ENCODE measurements at places on chromosomes 2 and 18.

DNA sequence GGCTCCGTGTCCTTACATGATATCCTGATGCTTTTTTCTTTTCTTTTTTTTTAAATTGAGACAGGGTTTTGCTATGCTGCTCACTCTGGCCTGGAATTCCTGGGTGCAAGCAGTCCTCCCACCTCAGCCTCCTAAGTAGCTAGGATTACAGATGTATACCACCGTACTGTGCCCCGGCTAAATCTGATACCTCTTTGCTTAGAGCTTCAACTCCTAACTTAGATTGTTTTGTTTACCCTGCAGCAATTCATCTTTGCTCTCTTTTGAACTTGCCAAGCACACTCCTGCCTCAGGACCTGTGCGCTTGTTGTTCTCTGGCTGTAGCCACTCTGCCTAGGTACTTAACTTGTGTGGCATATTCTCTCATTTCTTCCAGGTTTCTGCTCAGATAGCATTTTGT lies 24.5 kb downstream of the RAB10 start:
- no peak for DNase-seq

DNA sequence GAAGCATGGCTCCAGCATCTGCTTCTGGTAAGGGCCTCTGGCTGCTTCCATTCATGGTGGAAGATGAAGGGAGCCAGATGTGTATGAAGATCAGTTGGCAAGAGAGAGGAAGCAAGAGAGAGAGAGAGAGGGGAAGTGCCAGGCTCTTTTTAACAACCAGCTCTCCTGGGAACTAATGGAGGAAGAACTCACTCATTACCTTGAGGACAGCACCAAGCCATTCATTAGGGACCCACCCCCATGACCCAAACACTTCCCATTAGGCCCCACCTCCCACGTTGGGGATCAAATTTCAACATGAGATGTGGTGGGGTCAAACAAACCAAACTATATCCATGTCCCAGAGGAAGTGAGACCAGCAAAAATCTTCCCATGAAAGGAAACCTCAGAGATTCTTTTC lies 124.8 kb upstream of the SIX2 start:
- DNase-seq = no peak

GRCh38 chr18:7749510-7749981 lies 182.4 kb downstream of the PTPRM start:
- no peak for DNase-seq

DNA sequence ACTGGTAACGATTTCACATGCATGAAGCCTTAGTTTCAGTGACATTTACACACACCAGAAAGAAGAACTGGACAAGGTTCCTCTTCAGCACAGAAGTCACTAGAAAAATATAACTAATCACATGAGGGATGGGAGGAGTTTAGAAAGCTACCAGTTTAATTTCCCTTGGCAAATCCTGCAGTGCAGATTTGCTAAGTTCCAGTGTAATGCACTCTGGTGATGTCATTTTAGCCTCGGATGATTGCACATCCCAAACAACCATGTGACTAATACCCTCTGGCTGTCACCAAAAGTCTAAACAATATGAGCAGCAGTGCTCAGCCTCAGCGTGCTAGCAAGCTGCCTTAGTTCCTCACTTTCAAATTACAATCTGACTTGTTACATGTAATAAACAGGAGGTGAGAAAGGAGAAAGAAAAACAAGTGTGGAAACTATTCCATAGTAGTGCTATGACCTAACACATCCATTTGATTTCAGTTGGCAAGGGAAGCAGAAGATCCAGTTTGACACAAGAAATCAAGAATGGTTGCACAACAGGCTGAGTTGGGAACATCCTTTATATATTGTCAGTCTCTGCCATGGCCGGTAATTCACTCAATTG lies 35.3 kb upstream of the PPP1CB start:
- no peak for DNase-seq

DNA sequence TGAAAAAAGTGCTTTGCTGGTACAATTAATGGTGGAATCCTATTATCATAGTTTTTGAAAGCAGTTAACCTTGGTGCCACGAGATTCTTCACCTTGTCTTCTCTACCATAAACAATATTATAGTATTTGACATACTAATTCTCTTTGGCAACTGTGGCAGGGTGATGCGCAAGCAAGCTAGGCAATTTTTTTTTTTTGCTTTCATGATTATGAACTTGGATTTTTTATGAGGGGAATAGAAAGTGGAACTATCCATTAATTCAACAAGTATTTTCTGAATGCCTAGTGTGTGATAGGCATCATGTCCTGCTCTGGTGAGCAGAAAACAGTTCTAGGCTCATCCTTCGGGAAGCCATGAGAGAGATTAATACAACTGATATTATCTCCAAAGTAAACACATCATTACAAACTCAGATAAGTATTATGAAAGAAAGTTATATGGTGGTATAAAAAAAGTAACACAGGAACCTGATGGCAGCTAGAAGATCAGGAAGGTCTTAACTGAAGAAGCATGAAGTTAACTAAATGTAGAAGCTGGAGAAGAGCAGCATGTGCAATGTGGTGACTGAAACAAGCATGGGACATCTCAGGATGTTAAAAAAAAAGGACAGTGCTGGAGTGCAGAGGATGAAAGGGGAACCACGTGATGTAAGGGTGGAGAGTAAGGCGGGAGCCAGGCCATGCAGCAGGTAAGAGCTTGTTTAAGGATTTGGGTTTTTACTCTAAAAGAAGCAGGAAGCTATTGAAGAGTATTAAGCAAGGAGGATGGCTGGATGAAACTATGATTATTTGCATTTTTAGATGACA lies 113.7 kb downstream of the ZEB2 start:
- no peak for DNase-seq

DNA sequence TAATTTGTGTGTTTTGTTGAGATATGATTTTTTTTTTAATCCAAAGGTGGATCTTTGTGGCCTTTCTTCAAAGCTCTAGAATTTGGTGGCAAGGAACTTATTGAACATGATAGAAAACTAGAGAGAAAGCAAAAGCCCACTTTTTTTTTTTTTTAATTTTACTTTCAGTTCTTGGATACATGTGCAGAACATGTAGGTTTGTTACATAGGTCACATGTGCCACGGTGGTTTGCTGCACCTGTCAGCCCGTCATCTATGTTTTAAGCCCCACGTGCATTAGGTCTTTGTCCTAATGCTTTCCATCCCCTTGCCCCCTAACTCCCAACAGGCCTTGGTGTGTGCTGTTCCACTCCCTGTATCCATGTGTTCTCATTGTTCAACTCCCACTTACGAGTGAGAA lies 135.9 kb downstream of the RHBDD1 start:
- DNase-seq = no peak

- DNase-seq = no peak
These were observed 51.3 kb upstream of the RND3 start for GRCh38 chr2:150538651-150539201.

DNA sequence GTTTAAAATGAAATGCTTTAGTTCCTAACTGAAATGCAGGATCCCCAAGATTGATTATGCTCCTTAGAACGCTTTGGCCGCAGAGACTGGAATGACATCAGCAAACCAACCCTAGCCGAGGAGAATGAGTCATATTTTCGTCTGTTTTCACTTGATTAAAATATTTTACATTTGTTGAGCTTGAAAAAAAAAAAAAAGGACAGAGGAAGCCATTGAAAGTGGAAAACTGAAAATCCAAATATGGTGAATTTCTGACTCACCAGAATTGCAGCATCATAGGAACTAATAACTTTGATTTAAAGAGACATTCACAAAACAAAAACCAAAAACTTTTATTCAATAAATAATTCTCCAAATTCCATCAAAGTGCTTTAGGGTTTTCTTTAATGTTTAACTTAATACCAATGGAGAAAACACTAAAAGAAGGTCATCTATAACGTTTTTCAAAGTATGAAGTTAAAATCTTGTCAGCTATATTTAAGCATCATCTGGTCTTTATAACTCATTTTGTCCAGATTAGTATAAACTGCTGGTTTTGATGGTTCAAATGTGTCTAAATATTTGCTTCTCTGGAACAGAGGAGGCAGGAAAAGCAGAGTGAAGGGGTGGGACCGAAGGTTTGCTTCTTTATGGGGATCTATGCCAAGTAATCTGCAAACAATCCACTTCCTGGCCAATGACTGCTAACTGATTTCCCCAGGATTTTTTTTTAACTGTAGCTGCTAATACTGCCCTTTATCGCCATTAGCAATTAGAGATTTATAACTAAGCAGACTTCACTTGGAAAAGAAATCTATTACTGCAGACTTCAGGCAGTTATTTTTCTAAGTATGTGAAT lies 30.9 kb upstream of the COL5A2 start:
- DNase-seq = no peak

DNA sequence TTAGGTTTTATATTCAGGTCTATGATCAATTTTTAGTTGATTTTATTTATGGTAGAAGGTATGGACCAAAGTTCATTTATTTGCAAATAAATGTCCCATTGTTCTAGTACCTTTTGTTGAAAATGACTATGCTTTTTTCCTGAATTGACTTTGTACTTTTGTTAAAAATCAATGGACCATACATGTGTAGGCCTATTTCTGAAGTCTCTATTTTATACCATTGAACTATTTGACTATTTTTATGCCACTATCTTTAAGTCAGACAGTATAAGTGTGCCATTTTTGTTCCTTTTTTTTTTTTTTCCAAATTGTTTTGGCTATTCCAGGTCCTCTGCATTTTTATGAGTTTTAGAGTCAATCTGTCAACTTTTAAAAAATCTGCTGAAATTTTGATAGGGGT lies 73.6 kb upstream of the UGP2 start:
- no peak for DNase-seq

DNA sequence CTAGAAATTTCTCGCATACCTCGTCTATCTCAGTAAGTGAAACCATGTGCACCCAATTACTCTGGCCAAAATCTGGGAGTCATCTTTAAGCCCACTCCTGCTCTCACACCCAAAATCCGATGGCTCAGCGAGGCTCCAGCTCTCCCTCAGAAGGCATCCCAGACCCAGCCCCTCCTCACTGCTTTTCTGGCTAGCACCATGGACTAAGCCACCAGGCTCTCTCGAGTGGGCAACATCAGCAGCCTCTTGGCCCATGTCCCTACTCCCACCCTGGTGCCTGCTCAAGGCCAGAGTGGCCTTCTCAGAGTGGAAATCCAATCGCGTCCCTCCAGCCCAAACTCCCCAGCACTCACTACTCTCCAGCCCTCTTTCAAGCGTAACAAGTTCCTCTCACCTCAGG lies 27.2 kb downstream of the TNS1 start:
- no peak for DNase-seq

DNA sequence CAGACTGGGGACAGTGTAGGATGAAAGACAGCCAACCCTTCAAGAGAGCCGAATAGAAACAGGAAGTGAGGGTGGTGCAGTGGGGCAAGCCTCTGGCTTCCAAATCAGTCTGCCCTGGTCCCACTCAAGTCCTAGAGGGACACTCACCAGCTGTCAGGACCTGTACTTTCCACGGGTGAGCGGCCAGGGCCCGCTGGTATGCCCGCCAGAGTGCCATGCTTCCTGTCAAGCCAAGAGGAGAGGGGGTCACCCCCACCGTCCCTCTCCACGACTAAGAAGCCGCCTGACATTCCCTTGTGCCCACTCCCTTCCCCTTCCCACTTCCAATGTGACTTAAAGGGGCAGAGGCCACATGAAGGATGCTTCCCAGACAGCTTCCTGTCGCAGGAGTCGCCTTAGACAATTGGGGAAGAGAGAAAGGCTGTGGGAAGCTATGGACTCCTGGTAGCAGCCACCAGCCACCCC lies 564 bp downstream of the MPV17 start:
- no peak for DNase-seq

DNA sequence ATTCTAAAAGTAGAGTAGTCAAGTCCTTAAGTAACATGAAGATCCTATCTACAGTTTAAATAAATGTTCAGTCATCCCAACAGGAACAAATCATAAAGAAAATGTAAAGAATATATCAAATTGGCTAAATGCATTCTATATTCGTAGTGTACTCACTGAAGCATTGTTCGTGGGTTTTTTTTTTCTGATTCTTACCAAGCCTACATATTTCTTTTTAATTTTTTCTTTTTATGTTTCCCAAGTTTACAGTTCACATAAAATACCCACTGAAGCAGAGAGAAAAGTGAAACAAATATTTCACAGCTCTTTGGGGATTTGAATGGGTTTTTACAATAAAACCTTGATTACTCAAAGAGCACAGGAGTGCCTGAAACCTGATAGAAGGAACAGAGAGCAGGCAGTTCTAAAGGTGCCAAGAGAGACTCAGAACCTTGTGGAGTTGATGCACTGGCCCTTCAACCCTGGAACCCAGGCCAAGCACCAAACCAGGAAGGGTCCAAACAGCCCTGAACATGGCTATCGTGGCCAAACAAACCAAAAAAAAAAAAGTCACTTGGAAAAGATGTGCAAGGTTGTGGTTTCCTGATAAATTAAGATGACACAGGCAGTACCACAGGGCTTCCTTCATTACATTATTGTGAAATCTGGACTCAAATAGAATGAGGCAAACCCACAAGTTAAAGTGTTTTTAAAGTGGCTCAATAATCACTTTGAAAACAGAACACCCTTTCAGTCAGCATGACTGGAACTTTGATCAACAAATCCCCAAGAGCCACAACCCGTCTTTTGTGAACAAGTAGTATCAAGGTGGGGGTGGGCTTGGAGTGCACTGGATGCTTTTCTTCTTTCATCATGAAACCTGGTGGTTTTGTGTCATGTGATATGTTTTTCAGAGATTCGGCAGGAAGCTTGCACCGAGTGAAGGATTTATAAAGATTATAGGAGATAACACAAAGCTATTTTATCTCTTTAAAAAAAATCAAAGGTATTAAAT lies 245.0 kb upstream of the FN1 start:
- no peak for DNase-seq

DNA sequence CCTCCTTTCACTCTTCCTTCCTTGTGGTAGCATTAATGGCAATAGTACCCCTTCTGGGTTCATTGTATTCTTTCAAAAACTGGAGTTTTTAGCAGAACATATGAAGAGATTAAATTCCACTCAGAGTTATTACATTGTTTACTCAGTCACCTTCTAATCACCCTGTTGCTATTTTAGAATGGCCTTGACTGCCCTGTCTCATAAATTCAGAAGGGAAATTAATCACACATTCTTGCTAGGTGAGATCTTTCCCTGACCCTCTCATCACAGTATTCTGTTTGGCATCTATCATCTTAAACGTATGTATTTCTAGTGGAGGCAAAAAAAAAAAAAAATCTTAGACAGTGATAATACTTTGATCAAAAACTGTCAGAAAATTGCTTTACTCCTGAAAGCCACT lies 760.4 kb downstream of the ADCYAP1 start:
- DNase-seq = no peak

- DNase-seq = no peak
These were observed 4.6 kb downstream of the AFG3L2 start for GRCh38 chr18:12372406-12372805.

GRCh38 chr2:101689114-101689825 lies 8.2 kb upstream of the MAP4K4 start:
- no peak for DNase-seq

GRCh38 chr2:60954139-60954538 lies 63.4 kb upstream of the PEX13 start:
- DNase-seq = no peak

- DNase-seq = no peak
These were observed 523.5 kb upstream of the ZEB2 start for GRCh38 chr2:145043399-145043834.

GRCh38 chr2:238486123-238486848 lies 59.6 kb downstream of the ASB1 start:
- DNase-seq = no peak
